ENCODE measurements at places on chromosomes 5 and 9.

DNA sequence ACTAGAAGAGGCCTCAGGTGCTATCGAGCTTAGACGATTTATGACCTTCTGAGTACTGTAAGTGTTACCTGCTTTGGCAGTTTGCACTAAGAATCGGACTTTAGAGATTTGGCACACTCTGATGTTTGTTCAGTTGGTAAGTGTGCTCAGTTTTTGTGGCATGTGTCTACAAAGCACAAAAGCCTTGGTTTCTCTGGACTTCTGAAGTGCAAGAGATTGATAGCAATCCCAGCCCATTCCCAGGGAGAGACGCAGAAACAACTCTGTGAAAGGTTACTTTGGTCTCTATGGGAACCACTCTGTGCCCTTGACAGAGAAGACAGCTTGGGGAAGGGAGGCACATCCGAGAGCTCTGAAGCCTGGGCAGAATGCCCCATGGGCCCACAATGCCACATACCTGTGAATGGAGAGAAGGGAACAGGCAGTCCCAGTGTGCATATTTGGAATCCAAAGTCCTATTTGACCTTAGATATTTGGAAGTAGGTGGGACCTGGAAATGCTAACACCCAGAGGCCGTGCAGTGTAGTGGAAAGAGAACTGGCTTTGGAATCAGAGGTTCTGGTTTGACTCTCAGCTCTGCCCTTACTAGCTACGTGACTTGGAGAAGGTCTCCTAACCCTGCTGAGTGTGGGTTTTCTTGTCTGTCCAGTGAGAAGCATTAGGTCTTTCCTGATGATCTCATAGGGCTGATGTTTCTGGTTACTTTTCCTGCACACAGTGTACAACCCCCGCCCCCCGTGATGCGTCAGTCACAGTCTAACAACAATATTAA lies 194.3 kb upstream of the VLDLR start:
- DNase-seq, result no peak

DNA sequence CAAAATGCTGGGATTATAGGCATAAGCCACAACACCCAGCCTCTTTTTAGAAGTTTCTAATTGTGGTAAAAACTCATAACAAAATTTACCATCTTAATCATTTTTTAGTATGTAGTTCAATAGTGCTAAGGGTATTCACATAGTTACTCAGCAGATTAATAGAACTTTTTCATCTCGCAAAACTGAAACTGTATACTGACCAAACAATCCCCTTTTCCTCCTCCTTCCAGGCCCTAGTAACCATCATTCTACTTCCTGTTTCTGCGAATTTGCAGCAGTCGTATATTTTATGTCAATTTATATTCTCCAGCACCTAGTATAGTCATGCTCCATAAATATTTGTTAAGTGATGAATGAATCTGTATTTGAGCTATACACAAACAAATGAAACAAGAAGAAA lies 86.3 kb upstream of the ERBIN start:
- no peak for DNase-seq

DNA sequence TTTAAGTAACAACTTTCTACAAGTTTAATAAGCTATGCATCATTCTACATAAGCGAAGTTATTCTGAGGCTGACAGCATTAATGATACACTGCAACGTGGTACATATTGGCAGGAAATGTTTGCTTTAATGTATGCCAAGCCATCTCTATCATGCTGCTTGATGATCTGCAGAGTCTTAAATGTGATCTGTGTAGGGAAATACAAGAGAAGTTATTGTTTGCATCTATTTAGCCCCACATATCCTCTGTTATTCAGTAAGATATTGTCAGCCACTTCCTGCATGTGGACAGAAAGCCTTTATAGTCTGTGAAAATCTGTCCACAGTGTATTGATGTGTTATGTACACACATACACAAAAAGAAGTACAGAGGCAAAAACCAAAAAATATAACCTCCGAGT lies 193.1 kb upstream of the FREM1 start:
- no peak for DNase-seq

GRCh38 chr5:7391215-7391614 lies 4.7 kb upstream of the ADCY2 start:
- DNase-seq, result no peak

- peak; percentile 22 for DNase-seq
Observed at GRCh38 chr9:3868012-3868411, 342.2 kb upstream of the RFX3 start.

- DNase-seq, result no peak
Observed at GRCh38 chr9:76585487-76586389, 126.8 kb downstream of the GCNT1 start.

GRCh38 chr5:110580625-110581024 lies 145.8 kb downstream of the TMEM232 start:
- DNase-seq, result no peak

- peak; percentile 20 for DNase-seq
Observed at GRCh38 chr5:127011961-127012644, 18.3 kb downstream of the MARCHF3 start.

GRCh38 chr5:72815580-72816283 lies 729 bp upstream of the TNPO1 start:
- no peak for DNase-seq

DNA sequence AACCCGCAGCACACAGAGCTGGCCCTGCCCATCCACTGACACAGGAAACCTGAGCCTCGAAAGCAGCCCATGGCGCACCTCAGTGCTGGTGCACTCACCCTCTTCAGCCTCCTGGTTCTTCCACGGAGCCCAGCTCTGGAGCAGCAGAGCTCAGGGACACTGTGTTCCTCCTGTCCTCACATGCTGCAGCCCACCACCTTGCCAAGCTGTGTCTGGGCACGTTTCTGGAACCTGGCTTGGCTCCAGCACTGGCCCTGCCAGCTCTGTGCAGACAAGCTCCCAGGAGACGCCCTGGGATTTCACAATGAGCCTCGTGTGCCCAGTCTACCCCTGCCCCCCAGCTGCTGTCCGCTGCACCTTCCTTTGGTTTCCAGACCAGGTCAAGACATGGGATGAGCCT lies 119.5 kb downstream of the SYK start:
- DNase-seq, result no peak

DNA sequence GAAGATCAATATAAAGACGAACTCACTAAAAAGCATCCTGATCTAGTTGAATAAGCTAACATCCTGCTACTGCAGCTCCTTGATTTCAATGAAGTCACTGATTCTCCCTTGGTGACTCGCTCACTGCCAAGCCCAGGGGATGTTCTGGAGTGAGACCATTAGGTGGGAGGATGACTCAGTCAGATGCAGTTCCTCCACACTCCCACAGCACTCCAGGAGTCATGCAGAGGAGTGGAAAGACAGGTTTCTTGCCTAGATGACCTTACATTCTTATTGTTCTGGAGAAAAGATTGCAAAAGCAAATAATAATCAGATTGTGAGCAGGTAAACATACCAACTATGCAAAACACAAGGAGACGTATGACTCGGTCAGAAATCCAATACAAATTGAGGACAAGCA lies 15.3 kb downstream of the GCNT4 start:
- no peak for DNase-seq

- DNase-seq, result peak; percentile 59
Observed at GRCh38 chr9:21096172-21096900, 18.6 kb upstream of the IFNB1 start.

DNA sequence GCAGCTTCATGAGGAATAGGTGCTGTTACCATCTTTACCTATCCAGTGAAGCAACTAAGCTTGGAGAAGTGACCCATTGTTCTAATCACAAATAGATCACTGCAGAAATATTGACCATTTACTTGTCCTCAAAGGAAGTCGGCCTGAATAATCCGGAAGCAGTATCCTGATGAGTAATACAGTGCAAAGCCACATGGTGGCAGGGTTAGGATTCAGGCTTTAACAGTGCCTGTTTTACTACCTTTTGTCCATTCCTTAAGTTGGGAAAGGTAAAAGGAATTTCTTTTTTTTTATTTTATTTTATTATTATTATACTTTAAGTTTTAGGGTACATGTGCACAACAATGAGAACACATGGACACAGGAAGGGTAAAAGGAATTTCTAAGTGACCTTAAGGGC lies 336.3 kb downstream of the KDM4C start:
- no peak for DNase-seq

- no peak for DNase-seq
Observed at GRCh38 chr9:122367065-122367464, 3.8 kb upstream of the PTGS1 start.

DNA sequence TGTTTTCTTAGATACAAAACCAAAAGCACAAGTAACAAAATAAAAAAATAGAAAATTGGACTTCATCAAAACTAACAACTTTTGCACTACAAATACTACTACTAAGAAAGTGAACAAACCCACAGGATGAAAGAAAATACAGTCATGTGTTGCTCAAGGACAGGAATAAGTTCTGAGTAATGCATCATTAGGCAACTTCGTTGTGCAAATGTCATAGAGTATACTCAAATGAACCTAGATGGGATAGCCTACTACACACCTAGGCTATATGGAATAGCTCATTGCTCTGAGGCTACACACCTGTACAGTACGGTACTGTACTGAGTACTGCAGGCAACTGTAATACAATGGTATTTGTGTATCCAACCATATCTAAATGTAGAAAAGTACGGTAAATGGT lies 88.3 kb downstream of the RAPGEF1 start:
- no peak for DNase-seq

DNA sequence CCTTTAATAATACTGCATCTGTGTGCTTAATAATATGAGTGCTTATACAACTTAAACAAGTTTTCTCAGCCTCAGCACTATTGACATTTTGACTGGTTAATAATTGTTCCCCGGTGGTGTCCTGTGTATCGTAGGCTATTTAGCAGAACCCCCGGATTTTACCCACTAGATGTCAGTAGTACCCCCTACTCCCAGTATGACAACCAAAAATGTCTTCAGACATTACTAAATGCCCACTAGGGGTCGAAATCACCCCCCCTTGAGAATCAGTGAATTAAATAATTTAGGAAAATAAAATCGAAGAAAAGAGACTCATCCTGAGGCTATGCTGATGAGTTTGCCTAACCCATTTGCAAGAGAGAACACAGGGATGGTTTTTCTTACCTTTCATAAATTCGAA lies 166.3 kb downstream of the ATP10B start:
- no peak for DNase-seq

Measured in stimulated activated naive CD8-positive, alpha-beta T cell treated with anti-CD3 and anti-CD28 coated beads, Interleukin-15, amount 100 ng/mL, for 72 hours (primary cell).